ENCODE measurements at places on chromosomes 6 and 20.

DNA sequence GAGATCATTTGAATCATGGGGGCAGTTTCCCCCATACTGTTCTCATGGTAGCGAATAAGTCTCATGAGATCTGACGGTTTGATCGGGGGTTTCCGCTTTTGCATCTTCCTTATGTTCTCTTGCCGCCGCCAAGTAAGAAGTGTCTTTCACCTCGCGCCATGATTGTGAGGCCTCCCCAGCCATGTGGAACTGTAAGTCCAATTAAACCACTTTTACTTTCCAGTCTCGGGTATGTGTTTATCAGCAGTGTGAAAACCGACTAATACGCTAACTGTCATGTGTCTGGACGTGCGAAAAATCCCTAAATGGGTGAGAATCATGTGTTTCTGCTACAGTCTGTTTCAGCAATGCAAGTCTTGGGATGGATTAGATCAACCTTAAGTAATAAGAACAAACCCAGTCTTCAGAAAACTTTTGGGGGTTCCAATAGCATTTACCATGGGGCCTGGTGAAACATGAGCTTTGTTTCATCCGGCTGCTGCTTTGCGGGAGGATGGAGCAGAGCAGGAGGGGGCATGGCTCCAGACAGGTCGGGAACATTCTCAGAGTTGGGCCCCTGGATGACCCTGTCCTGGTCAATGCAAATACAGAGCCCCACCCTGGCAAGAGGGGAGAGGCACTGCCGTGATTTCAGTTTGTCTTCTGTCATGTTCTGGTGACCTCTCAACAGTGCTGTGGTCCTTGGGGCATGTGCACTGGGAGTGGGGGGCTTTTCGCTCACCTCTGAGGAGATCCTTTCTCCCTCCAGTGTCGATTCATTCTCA, 41.5 kb downstream of the CTCFL start:
- DNase-seq = no peak

- no peak for DNase-seq
These were observed 1.0 kb downstream of the ARMH2 start for GRCh38 chr6:24797596-24798216.

DNA sequence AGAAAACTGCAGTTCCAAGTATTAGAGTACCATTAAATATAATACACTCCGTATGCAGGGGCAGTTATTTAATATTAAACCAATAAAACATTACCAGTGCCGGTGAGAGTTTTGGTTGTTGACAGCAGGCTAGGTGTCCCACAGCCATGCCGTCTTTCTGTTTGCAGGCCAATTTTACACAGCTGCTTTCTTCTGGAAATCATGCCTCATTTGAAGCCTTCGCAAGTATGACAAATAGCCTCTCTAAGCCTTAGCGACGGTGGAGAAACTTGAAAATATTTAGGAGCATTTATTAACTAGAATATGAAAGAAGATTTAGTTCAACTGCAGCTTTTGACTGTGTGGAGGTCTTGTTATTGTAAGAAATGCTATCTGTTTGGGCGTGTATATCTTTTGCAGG, 226.0 kb downstream of the BMP2 start:
- no peak for DNase-seq

DNA sequence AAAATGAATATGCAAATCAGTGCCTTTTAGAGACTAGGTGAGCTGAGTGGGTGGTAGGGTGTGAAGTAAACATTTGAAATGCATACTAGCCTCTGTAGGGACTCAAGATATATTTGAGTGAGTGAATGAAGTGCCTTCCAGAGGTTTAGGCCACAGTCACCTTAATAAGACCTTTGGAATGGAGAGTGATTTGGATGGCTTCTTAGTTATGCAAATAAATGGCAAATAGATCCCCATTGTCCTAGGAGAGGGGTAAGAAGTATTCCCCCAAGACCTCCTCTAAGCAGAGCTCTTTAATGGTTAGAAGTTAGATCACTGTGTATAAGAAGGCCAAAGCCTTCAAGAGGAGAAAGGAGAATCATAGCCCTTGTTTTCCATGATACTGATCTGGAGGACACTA, 47.8 kb upstream of the IMPG1 start:
- DNase-seq = no peak

DNA sequence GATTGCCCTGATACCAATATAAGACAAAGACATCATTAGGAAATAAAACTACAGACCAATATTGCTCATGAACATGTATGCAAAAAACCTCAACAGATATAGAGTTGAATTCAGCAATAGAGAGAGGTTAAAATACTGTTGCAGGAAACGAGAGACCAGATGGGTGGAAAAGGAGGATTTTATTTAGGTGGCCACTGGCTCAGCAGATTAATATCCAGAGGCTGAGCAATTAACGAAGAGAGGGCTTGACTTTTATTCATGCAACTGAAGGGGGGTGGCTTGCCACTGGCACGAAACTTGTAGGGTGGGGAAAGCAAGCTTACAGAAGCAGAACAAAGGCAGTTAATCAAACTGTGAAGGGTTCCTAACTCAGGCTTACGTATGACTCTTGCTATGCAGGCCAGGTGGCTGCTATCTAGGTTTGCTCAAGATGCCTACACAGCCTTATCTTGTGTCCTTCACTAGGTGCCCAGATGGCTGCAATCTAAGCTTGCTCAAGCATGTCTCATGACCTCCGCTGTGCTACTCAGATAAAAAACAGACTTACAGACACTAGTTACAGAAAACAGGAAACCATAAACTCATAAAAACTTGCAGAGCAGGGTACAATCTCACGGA, 126.4 kb downstream of the MMUT start:
- DNase-seq = no peak

DNA sequence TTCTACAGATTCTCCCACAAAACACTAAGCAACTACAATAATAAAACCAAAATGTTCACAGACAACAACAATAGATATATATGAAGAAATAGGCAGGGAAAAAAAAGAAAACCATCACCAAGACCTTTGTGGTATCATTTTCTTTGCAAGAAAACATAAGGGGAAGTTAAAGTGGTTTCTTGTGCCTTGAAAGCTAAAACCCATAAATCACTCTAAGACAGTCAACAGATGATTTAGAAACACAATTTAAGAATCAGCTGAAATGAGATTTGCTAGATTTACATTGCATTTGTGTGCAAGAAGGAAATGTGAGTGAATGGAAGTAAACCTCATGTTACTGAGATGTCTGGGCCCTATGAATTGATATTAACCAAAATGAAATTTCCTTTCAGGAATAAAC, 1265.4 kb upstream of the GJE1 start:
- DNase-seq = no peak

DNA sequence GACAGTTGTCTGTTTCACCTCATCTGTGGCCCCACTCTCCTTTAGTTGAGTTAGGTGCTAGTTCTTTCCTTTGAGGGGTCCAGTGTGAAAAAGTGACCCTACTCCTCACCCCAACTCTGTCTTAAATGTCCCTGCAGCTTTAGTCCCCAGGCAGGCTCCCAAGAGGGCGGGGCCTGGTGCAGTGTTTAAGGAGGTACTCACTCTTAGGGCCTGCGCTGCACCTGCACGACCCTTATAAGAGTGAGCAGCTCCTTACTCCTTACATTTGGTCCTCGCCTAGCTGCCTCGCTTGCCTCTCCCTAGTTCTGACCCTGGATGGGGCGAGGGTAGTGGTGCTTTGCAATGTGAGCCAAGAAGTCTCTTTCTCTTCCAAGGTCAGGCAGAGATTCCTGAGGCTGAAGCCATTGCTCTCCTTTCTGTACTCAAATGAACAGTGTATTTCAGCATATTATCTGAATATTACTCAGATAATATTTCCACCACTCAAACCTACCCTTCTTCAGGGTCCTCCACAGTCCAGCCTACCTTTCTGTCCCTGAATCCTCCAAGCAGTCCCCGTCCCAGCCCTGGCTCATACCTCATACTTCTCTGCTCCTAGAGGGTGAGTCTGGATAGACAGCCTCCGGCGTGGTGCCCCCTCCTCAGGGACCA, 11.9 kb upstream of the VEGFA start:
- DNase-seq = no peak

DNA sequence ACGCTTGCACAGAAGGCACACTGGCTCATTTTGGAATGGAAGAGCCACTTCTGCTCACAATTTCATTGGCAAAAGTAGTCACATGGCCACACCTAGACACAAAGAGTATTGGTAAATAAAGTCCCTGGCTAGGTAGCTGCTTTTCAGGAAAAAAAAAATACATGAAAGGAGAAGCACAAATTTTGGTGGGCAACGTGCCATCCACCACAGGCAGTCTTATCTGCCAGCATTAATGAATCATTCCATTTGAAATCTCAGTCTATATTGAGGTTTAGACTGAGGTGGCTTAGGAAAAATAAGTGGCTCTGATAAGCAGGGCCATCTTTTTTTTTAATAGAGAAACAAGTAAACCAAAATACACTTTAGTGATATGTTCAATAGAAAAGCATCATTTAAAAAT, 44.3 kb downstream of the ADGRB3 start:
- no peak for DNase-seq

DNA sequence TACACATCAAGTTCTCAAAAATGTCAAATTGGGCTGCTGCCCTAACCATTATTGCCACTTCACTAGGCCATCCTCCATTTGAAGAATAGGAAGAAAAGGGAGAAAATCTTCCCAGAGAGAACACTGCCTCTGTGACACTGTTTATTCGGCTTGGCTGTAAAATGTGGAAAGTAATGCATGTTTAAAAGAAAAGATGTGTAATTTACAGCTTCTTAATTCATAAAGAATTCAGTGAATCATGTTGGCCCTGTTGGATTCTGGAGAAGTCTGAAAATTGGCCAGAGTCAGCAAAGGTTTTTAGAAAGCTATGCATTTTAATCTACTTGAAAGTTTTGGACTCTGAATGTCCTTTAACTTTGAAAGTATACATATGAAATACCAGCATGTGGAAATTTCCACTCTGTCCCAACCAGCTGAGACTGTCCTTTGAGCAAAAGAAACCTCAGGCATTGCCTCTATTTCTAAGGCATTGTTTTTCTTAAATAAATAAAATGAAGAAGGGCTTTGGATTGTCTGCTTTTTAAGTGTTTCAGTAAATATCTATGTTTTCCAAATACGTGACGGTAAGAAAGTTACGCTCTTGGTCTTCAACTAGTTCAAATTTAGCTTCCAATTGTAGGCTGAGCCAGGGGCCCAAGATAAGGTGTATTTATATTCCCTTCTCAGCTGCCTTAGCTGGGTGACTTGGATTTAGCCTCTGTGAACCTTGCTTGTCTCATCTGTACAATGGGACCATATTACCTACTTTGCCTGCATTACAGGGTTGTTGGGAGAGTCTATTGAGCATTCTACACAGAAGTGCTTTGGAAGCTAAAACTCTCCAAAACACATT, 222.2 kb downstream of the UST start:
- DNase-seq = no peak

- no peak for DNase-seq
These were observed 832.6 kb downstream of the QKI start for GRCh38 chr6:164247106-164247505.

DNA sequence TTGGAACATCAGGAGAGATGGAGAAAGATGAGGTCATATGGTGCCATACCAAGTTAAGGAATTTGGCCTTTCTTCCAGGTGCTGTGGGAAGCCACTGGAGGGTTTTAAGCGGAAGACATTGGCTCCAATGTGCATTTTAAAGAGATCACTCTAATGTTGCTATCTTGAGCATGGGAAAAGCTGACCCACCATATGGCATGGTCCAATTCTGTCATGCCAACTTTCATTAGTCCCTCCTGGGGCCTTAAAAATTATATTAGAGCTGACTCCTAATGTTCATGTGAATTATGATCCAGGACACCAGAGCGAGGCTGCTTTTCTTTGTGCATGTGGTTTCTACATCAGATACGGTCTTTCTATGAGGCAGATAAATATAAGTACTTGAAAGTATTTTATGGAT, 335.0 kb upstream of the TSHZ2 start:
- DNase-seq = no peak

DNA sequence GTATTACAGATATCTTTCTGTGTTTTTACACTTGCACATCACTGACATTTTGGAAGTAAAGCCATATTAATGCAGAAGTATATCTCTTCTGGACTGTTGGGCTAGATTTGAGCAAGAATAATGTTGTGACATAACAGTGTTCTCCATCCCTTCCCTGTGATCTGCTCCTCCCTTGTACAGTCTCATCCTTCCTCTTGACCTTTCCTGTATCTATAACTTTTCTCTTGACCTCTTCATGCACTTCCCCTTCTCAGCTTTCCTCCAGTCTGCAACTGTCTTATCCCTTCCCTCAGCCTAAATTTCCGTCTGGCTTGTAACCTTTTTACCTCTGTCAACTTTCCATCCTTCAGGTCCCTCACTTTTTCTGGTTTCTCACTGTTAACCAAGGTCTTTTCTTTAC, 29.8 kb downstream of the NCOA3 start:
- DNase-seq = no peak

GRCh38 chr6:151103266-151103665, 136.5 kb upstream of the AKAP12 start:
- no peak for DNase-seq

DNA sequence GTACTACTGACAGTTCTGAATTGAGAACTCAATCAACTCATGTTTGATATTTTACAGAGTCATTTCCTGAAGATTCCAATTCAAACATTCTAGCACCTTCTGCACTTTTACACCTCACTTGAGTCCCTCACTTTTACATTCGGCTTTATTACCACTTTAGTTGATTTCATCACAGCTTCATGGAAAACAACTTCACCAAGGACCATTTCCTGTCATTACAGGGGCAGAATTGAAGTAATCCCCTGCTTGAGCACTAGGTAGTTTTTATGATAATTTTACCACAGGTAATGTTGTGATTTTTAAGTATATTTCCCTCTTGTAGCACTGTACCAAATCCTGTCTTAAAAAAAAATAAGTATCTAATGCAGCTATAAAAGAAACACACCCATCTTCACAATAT, 312.9 kb downstream of the BTBD9 start:
- DNase-seq = no peak

DNA sequence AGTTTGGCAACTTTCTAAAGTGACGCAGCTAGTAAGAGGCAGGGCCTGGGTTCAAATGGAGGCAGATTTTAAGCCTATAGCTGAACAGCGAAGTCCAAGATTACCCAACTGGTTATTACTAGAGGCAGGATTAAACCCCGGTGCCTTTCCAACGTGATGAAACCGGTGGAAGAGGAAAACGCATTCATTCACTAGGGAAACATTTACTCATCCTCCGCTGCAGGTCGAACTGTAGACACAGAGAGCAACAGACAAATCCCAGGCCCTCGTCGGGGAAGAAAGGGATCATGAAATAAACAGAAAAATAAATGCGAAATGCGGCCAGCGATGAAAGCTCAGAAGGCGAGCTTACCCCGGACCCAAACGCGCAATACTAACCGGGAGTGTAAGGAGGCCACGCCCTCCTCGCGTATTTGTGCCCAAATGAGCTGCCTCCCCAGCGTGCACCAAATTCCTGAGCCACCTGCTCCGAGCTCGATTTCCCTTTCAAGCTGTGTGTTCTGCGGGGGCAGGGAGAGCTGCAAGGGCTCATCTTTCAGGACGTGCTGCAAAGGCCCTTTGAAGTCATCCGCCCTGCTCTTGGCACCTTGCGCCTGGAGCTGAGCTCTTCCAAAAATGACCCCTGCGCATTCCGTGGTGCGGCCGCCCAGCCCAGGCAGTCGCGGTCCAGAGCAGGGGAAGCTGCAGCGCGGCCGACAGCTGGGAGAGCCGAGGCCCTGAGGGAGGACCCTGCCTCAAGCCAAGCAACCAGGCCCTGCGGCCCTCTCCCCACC, 46.9 kb downstream of the PDYN start:
- peak; percentile 47 for DNase-seq

GRCh38 chr20:25032065-25032477, 25.9 kb downstream of the ACSS1 start:
- peak; percentile 87 for DNase-seq
